Spinal cord (tissue), 10 donors: ENCODE measurements at places on chromosomes 4 and X.

- no peak for DNase-seq
- H3K36me3 ChIP-seq, result no peaks in the 10 kb centered on the region
- no peaks in the 10 kb centered on the region for H3K4me1 ChIP-seq
- no peak overlapping the region for H3K27ac ChIP-seq
- H3K27me3 ChIP-seq, result no peaks in the 10 kb centered on the region
Observed at GRCh38 chr4:142236268-142236667, 599.9 kb downstream of the IL15 start.

DNA sequence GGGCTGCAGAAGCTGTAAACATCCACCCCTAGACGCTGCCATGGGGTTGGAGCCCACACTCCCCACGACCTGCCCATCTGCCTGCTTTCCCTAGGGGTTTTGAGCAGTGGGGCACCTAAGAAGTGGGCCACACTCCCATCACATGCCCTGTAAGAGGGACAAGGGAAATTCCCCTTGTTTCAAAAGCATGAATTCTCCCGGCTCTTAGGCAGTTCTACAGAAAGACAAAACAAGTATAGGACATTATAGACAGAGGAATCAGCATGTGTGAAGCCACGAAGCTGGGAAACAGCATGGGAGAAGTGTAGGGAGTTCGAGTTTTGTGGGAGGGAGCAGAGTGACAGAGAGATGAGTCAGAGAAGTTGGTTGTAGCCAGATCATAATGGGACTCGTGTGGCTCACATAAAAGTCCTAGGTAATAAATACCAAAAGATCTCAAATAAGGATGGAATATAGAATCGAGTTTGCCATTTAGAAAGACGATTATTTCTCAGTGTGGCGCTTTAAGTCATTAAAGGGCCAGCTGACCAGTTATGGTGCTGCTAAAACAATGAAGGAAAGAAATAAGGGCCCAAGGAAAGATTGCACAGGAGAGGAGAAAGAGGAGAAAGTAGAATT, 23.9 kb downstream of the APOO start:
- no peak overlapping the region for H3K27ac ChIP-seq
- peaks cover 8% of the 10 kb centered on the region for H3K4me1 ChIP-seq
- peaks cover 10% of the 10 kb centered on the region for H3K27me3 ChIP-seq
- H3K36me3 ChIP-seq, result no peaks in the 10 kb centered on the region
- no peak overlapping the region for H3K4me3 ChIP-seq
- DNase-seq, result no peak

- H3K27me3 ChIP-seq, result no peaks in the 10 kb centered on the region
- no peaks in the 10 kb centered on the region for H3K36me3 ChIP-seq
- no peak overlapping the region for H3K4me3 ChIP-seq
- H3K4me1 ChIP-seq, result no peaks in the 10 kb centered on the region
- H3K27ac ChIP-seq, result no peak overlapping the region
Observed at GRCh38 chr4:173486714-173487392, 43.2 kb downstream of the HAND2 start.

DNA sequence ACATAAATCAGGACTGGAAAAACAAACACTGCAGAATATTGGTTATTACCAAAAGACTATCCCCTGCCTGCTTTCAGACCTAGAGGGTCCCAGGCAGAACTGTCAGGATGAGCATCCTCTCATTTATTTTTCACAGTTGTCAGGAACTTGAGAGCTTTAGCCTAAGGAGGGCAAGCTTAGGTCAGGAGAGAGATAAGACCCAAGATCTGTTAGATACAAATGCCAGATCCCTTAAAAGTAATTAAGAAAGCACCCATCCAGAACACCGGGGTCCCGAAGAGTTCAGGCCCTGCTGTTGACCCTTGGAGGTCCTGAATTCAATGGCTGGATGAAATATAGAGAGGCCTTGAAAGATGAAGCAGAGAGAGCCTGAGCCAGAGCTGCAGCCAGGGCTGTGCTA, 5.9 kb upstream of the MAGEB3 start:
- no peaks in the 10 kb centered on the region for H3K27me3 ChIP-seq
- no peak overlapping the region for H3K27ac ChIP-seq
- no peak for DNase-seq
- H3K4me1 ChIP-seq, result no peaks in the 10 kb centered on the region
- no peak overlapping the region for H3K4me3 ChIP-seq

GRCh38 chr4:184450045-184450444, 24.3 kb downstream of the IRF2 start:
- no peak overlapping the region for H3K4me3 ChIP-seq
- peaks cover 8% of the 10 kb centered on the region for H3K4me1 ChIP-seq
- H3K27ac ChIP-seq, result no peak overlapping the region
- DNase-seq, result no peak
- H3K36me3 ChIP-seq, result no peaks in the 10 kb centered on the region

- no peak overlapping the region for H3K4me3 ChIP-seq
- no peak for DNase-seq
- no peaks in the 10 kb centered on the region for H3K36me3 ChIP-seq
- H3K27ac ChIP-seq, result no peak overlapping the region
- H3K4me1 ChIP-seq, result no peaks in the 10 kb centered on the region
Observed at GRCh38 chr4:560731-561291, 15.3 kb downstream of the TMEM271 start.

- no peaks in the 10 kb centered on the region for H3K36me3 ChIP-seq
- peaks cover 6% of the 10 kb centered on the region for H3K4me1 ChIP-seq
- DNase-seq, result no peak
- no peak overlapping the region for H3K27ac ChIP-seq
Observed at GRCh38 chr4:38004887-38005286, 44.7 kb downstream of the PTTG2 start.

DNA sequence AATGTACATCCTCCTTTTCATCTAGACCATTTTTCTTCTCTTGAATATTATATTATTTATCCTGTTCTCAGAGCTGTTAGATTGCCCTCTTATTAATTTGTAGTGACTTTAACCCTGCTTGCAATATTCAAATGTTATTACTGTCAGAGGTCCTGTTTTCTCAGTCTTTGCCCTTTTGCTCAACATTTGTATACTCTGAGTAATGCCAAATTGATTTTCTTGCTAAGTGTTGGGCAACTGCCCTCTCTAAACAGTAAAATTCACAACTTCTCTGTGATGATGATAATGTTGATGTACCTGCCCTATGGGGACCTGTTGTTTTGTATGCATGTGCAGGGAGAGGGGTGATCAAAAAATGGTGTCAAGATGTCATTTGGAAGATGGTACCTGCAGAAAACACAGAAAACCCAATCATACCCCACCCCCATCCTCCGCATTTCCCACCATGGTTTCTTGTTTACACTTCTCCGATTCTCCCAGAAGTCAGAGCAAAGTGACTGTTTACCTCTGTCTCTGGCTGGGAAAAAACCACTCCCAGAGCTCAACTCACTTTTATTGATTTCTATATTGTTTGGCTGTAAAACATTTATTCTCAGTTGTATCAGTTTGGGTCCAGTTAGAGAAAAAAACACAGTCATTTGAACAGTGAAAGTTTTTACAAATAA, 694.0 kb downstream of the IL1RAPL1 start:
- no peak for DNase-seq
- no peak overlapping the region for H3K27ac ChIP-seq
- no peaks in the 10 kb centered on the region for H3K36me3 ChIP-seq

DNA sequence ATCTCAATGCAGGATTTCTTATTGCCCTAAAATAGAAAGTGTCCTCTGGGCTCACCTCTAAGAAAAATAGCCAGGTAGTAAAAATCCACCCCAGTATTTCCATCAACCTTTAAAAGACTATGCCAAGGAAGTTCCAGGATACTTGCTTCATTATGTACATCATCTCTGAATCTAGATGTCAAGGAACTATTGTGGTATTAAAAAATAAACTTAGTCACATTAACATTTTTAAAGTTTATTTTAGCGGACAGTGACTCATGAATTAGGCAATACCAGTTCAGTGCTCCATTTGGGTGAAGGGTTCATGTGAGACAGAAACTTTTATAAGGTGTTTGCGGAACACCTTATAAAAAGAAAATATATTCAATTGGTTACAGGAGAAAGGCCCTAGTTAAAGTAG, 209.2 kb downstream of the ADAM29 start:
- no peaks in the 10 kb centered on the region for H3K4me1 ChIP-seq
- H3K27ac ChIP-seq, result no peak overlapping the region
- no peak for DNase-seq
- H3K27me3 ChIP-seq, result no peaks in the 10 kb centered on the region
- H3K4me3 ChIP-seq, result no peak overlapping the region
- H3K36me3 ChIP-seq, result no peaks in the 10 kb centered on the region

DNA sequence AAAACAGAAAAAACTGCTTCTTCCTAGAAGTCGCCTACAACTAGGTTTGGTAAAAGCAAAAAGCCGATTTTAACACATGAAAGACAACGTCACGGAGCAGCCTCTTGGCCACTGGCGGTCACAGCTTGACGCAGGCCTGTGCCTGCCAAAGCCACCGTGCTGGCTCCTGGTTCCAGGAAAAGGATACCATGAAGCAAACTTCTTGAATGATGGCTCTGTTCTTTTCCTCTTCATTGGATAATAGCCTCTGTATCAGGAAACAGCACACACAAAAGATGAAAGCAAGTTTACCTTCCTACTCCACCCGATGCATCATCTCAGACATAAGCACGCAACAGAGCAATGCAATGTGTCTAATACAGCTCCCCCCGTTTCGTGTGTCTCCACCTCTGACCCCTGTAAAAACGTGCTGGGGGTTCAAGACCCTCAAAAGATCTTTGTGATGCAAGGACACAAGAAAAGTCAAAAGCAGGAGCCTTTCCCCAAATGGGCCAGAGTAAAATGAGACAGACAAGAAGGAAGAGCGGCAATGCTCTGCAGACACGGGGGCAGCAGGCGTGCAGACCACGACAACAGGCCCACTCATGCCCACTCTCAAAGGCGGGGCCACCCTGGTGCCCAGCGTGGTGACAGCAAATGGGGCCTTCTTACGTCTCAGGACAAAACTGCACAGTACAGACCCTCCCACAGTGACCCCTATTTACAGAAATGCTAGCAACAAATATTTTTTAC, 19.4 kb downstream of the GAK start:
- no peaks in the 10 kb centered on the region for H3K27me3 ChIP-seq
- peaks cover 57% of the 10 kb centered on the region for H3K36me3 ChIP-seq
- H3K27ac ChIP-seq, result peak overlapping the region; percentile 8
- peak; percentile 33 for DNase-seq
- no peak overlapping the region for H3K4me3 ChIP-seq

GRCh38 chr4:175109933-175110332, 191.8 kb downstream of the ADAM29 start:
- H3K4me3 ChIP-seq, result no peak overlapping the region
- H3K27ac ChIP-seq, result no peak overlapping the region
- no peak for DNase-seq
- no peaks in the 10 kb centered on the region for H3K27me3 ChIP-seq
- no peaks in the 10 kb centered on the region for H3K36me3 ChIP-seq

- no peaks in the 10 kb centered on the region for H3K4me1 ChIP-seq
- no peak overlapping the region for H3K4me3 ChIP-seq
Observed at GRCh38 chrX:17065100-17065499, 118.6 kb downstream of the REPS2 start.

DNA sequence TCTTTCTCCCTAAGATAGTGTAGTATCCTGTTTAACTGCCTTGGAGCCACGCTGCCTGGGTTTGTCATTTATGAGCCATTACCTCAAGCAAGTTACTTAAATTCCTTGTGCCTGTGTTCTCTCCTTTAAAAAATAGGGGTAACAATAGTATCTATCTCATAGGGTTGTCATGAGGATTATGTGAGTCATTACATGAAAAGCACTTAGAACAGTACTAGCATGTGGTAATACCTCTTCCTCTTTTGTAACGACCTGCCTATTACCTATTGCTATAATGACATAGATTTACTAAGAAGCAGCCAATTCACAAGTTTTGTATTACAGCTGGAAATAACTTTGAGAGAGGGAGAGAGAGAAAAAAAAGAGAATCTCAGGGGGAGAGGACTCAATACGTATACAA, 834.7 kb downstream of the RAPGEF2 start:
- no peak overlapping the region for H3K27ac ChIP-seq
- H3K27me3 ChIP-seq, result no peaks in the 10 kb centered on the region
- H3K4me3 ChIP-seq, result no peak overlapping the region
- H3K36me3 ChIP-seq, result no peaks in the 10 kb centered on the region
- H3K4me1 ChIP-seq, result no peaks in the 10 kb centered on the region

- H3K4me1 ChIP-seq, result no peaks in the 10 kb centered on the region
- no peaks in the 10 kb centered on the region for H3K36me3 ChIP-seq
- no peak overlapping the region for H3K4me3 ChIP-seq
- no peaks in the 10 kb centered on the region for H3K27me3 ChIP-seq
- no peak overlapping the region for H3K27ac ChIP-seq
Observed at GRCh38 chrX:86002076-86002896, 45.1 kb downstream of the CHM start.

GRCh38 chrX:45202171-45202570, 1.5 kb upstream of the DIPK2B start:
- H3K27me3 ChIP-seq, result peaks cover 16% of the 10 kb centered on the region
- H3K27ac ChIP-seq, result no peak overlapping the region
- H3K36me3 ChIP-seq, result no peaks in the 10 kb centered on the region
- no peak for DNase-seq

DNA sequence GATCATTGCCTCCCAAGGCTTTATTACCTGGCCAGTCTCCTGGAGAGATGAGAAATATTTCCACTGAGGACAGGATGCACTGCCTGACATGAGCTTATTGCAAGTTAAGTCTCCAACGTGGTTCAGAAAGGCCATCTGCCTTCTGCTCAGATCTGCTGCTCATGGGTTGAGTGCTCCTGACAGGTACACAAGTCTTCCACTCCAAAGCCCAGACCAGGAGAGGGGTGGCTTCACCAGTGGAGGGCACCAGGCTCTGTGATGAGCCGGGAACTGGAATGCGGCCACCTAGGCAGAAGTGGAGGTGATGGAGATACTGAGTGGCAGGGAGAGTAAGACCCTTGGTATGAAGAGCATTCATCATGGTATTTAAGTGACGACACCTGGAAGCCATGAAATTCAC, 79.5 kb upstream of the IRF2 start:
- H3K4me3 ChIP-seq, result no peak overlapping the region
- H3K27ac ChIP-seq, result no peak overlapping the region
- DNase-seq, result no peak
- H3K4me1 ChIP-seq, result no peaks in the 10 kb centered on the region

- H3K36me3 ChIP-seq, result no peaks in the 10 kb centered on the region
- peak; percentile 76 for DNase-seq
- no peaks in the 10 kb centered on the region for H3K4me1 ChIP-seq
- H3K27ac ChIP-seq, result no peak overlapping the region
- H3K27me3 ChIP-seq, result peaks cover 2% of the 10 kb centered on the region
Observed at GRCh38 chrX:102345916-102346315, 93.9 kb downstream of the NXF2B start.

DNA sequence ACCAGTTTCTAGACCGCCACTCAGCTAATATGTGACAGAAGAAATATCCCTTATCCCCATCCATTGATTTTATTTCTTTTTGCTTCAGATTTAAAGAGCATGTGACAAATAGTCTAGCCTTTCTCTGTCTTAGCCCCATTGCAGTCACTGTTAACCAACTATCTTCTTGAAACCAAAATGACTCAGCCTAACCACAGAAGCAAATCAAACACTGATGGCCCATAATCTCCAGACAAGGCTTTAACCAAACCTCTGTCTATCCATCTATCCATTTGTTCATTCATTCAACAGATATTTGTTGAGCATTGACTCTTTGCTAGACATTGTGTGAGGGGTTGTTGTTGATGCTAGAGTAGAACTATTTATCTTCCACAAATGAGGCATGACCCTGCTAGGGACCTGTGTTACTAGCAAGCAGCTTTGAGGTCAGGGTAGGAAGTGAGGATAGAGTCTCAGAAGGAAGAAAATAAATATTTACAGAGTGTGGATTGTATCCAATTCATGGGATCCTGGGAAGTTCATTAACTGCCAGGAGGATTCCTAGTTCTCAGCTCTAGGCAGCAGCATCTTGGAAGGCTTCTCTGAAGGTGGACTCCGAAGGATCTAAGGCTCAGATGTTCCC, 22.5 kb downstream of the HNRNPH2 start:
- H3K27ac ChIP-seq, result no peak overlapping the region
- H3K36me3 ChIP-seq, result no peaks in the 10 kb centered on the region
- DNase-seq, result no peak
- H3K27me3 ChIP-seq, result no peaks in the 10 kb centered on the region
- H3K4me3 ChIP-seq, result no peak overlapping the region
